ENCODE measurements at places on chromosomes 2 and 18.

GRCh38 chr2:207330912-207331311 lies 165.2 kb upstream of the KLF7 start:
- peak; percentile 89 for DNase-seq

- no peak for DNase-seq
Measured at GRCh38 chr18:59267503-59268126, 5.6 kb downstream of the RAX start.

DNA sequence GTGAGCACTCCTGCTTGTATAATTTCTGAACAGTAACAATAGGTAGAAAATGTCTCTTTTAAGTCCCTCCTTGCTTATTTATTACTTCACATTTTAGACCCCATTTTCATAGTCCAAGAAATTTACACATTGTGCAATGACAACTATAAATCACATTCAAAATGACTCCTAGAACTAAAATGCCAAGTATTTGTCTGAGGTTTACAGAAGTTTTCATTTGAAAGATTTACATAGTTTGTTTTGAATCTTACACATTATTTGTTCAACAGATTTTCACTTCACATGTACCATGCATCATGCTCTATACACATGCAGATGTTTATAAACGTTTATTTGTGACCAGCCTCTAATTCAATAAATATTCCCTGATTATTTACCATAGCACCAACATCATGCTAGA lies 15.7 kb upstream of the TRIB2 start:
- no peak for DNase-seq

DNA sequence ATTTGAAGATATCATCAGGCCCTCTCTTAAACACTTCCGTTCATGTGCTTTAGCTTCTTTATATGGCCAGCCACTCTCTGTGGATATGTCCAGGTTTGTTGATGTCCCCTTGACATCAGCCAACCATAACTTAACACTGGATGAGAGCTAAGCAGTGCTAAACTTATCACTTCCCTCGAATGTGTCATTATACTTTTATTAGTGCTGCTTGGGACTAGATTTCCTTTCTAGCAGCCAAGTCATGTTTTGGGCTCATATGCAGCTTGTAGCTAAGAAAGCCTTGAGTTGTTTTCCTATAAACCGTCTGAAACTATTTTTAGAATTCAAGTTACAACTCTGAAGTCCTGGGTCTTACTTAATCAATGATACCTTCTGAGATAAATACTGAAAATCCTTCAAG lies 144.8 kb upstream of the TNP1 start:
- DNase-seq: no peak

GRCh38 chr2:150081775-150082481 lies 405.5 kb downstream of the RND3 start:
- no peak for DNase-seq

DNA sequence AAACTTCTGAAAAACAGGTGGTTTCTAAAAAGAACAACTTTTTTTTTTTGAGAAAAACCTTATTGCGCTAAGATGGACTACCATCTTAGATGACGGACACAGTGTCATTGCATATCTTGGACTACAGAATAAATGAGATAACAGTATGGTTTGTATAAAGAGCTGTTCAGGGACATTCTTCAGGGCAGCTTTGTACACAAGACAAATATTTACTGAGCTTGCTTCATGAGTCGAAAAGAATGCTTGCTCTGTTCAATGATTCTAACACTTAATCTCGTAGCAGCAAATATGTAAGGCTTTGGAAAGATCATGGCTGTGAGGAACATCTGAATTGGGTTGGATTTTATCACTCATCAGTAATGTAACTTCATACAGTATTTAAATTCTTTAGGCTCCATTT lies 282.5 kb upstream of the CWC22 start:
- DNase-seq: no peak

- no peak for DNase-seq
Measured at GRCh38 chr2:226664140-226664539, 135.5 kb downstream of the IRS1 start.

GRCh38 chr18:48949050-48949605 lies 1.6 kb downstream of the SMAD7 start:
- DNase-seq: no peak

- no peak for DNase-seq
Measured at GRCh38 chr2:103959174-103960128, 894.5 kb upstream of the POU3F3 start.
